ENCODE measurements at places on chromosomes 3 and 15. TPM values are rescaled to one million over a fixed set of nuclear protein-coding genes. Genes with fewer than 3 reads are reported as not detected.

The HMG20A gene
- 25.3 TPM for total RNA-seq

- peak; percentile 86 for DNase-seq
Observed at GRCh38 chr3:178170698-178171535, 365.3 kb upstream of the KCNMB2 start.

DNA sequence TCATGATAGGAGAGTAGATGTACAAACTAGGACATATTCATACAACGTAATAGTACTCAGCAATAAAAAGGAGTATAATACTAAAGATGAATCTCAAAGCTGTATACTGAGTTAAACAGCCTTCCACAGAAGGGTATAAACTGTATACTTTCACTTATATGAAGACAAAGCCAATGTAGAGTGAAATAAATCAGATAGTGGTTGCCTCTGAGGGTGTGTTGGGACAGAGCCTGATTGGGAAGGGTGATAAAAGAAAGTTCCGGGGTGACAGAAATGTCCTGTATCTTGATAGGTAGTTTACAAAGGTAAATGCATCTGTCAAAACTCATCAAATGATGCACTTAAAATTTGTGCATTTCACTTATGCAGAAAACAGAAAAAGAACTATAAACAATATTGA is 122.5 kb downstream of the ADAM10 start:
- DNase-seq = no peak

The GSK3B gene
- total RNA-seq = 39.7 TPM

The PLSCR2 gene
- not detected for total RNA-seq

GRCh38 chr3:143529018-143529478 is 319.2 kb downstream of the SLC9A9 start:
- DNase-seq = no peak

GRCh38 chr15:60020736-60021135 is 16.6 kb downstream of the FOXB1 start:
- DNase-seq = no peak

DNA sequence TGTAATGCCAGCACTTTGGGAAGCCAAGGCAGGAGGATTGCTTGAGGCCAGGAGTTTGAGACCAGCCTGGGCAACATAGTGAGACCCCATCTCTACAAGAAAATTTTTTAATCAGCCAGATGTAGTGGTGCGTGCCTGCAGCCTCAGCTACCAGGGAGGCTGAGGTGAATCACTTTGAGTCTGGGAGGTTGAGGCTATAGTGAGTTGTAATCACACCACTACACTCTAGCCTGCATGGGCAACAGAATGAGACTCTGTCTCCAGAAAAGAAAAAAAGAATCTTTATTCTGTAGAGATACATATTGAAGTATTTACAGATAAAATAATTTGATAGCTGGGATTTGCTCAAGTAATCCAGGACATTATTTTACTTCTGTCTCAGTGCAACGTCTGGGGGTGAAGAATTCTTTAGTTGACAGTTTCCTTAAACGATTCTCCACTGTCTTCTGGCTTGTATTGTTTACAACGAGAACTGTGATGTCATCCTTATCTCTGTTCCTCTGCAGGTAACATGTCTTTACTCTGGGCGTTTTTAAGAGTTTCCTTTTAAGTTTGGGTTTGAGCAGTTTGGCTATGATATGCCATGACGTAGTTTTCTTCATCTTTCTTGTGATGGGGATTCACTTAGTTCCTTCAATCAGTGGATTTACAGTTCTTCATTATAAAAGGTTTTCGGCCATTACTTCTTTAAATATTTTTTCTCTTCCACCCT is 26.3 kb downstream of the KPNA1 start:
- DNase-seq = no peak

The CPLX3 gene
- not detected for total RNA-seq

The FETUB gene
- total RNA-seq = not detected

GRCh38 chr15:57463360-57463759 is 87.1 kb downstream of the CGNL1 start:
- DNase-seq = no peak

- DNase-seq = no peak
Observed at GRCh38 chr3:32106929-32107362, 526 bp downstream of the GPD1L start.

- peak; percentile 36 for DNase-seq
Observed at GRCh38 chr3:162491952-162492351, 995.3 kb downstream of the OTOL1 start.

- no peak for DNase-seq
Observed at GRCh38 chr15:70348226-70348543, 250.5 kb upstream of the TLE3 start.

GRCh38 chr15:45527086-45527485 is 4.5 kb upstream of the SLC30A4 start:
- DNase-seq = no peak

- DNase-seq = peak; percentile 25
Observed at GRCh38 chr3:110149763-110150162, 812.4 kb upstream of the DPPA4 start.

The FRMD5 gene
- 5.4 TPM for total RNA-seq

GRCh38 chr3:57544181-57545125 is at the start of gene DNAH12:
DNAH12 (minus strand) TSS chr3:57544344; CDS start chr3:57542870, 1,474 bp downstream.
- no peak for DNase-seq

Measured in IMR-90 (cell line).